Epithelial cell of proximal tubule (primary cell): ENCODE measurements at places on chromosomes 11 and 22. TPM values are rescaled to one million over a fixed set of nuclear protein-coding genes. Genes with fewer than 3 reads are reported as not detected.

The APOL1 gene
- 5.7 and 7.2 TPM in 2 replicates for total RNA-seq

The OR2AG2 gene
- 0.14 TPM in 1 of 2 replicates, not detected in the other for total RNA-seq

The TXNRD2 gene
- 5.8 and 34.7 TPM in 2 replicates for total RNA-seq

The ALDH3B2 gene
- total RNA-seq: 0.51 TPM in 1 of 2 replicates, not detected in the other

The C11orf52 gene
- 4.0 and 5.0 TPM in 2 replicates for total RNA-seq

The NAALADL1 gene
- total RNA-seq: 14.7 and 27.9 TPM in 2 replicates

The NCF4 gene
- total RNA-seq: not detected in 2 replicates

The APOL5 gene
- total RNA-seq: not detected in 2 replicates
